ENCODE measurements at places on chromosomes 7 and 10.
A peak's percentile ranks its signal among the peaks of the same experiment; 100 is the strongest.

DNA sequence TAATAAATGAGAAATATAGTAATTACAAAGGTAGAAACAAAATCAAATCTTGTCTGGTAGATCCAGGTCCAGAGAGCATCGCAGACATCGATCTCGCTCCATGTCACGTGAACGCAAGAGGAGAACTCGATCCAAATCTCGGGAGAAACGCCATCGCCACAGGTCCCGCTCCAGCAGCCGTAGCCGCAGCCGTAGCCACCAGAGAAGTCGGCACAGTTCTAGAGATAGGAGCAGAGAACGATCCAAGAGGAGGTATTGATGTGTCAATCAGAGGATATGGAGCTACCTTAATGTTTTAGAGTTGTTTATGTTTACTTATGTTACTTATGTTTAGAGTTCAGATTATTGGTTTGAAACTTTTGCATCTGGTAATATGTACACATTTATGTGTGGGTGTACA is 57.8 kb downstream of the LUC7L2 start:
- no peak for DNase-seq

DNA sequence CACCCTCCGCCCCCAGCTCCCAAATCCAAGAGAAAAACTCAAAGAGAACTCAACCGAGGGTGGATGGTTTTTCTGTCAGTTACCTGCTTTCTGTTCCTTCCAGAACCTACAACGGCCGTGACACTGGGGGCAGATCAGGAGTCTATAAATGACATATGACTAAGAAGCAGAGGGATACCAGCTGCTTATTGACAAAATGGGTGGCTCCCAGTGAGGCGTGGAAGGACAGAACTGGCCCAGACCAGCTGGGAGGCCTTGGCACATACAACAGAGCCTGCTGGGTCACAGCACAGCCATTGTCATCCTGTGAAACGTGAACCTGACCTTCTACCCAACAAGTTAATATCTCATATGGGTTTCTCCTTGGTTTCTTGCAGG is 84.3 kb upstream of the ADRB1 start:
- peak; percentile 26 for DNase-seq

GRCh38 chr10:125415964-125416363 is 255.6 kb upstream of the CTBP2 start:
- no peak for DNase-seq

GRCh38 chr10:131845505-131846239 is 55.1 kb upstream of the PPP2R2D start:
- DNase-seq = no peak

DNA sequence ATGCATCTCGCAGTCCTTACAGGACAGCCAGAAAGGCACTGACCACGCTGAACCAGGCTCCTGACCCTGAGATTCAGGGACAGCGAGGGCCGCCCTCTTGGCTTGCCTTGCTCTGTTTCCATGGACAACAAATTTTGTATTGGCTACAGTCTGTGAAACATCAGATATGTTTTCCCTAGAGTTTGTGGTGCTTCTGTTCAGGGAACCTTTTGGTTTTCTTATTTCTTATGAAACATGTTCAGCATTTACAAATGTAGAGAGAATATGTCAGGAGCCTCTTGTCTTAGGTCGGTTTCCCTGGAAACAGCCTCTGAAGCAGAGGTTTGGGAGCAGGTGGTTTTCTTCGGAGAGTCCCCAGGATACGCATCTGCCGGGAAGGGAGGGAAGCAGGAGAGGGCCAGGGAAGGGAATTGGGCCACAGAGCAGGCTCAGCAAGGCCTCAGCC is 260.1 kb downstream of the CCDC3 start:
- DNase-seq = no peak

- DNase-seq = no peak
Observed at GRCh38 chr7:96089511-96089910, 232.4 kb downstream of the SLC25A13 start.

- DNase-seq = no peak
Observed at GRCh38 chr7:50953820-50954219, 171.1 kb upstream of the GRB10 start.

GRCh38 chr7:18293759-18294158 is 201.8 kb upstream of the HDAC9 start:
- no peak for DNase-seq

DNA sequence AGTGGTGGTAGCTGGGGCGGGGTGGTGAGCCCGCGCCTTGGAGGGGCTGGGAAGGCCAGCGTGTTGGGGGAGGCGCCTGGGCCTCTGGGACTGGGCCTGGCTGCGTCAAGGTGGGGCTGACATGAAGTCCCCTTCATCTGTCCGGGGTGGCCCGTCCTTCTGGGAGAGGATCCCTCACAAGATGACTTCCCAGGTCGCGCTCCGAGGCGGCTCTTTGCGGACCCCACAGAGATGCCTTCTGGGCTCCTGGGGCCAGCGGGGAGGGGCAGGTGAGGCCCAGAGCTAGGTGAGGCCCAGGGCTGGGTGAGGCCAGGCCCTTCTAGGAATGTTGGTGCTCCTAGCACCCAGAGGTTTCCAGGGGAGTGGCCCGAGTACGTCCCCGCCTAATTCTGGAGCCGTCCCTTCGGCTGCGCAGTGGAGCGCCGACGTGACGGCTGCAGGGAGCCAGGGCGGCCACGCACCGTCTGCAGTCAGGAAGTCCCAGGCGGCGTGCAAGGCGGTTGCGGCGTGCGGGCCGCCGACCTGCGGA is 58.2 kb upstream of the NUPR2 start:
- DNase-seq = no peak

- no peak for DNase-seq
Observed at GRCh38 chr7:87047-87446, 105.3 kb upstream of the FAM20C start.

All from GM12892 (cell line).